ENCODE measurements at places on chromosomes 13 and 19.

DNA sequence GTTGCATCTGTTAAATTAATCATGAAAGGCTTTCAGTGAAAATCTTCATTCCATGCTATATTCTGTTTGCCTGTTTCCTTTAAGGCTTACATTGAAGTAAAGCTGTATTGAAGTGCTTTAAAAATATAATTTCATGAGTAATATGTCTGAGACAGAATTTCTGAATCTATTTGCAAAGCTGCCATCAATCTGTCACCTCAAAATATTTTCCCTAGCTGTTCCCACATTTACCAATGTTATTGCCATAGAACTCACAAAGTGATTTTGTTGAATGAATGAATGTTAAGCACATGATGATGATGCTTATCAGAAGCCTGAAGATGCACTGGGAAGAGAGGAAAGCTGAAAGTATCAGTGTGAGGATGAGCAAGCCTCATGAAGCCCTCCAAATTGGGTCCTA is 115.8 kb downstream of the NHLRC3 start:
- no peak for DNase-seq

GRCh38 chr19:53045536-53045935 is 996 bp downstream of the ERVV-2 start:
- no peak for DNase-seq

DNA sequence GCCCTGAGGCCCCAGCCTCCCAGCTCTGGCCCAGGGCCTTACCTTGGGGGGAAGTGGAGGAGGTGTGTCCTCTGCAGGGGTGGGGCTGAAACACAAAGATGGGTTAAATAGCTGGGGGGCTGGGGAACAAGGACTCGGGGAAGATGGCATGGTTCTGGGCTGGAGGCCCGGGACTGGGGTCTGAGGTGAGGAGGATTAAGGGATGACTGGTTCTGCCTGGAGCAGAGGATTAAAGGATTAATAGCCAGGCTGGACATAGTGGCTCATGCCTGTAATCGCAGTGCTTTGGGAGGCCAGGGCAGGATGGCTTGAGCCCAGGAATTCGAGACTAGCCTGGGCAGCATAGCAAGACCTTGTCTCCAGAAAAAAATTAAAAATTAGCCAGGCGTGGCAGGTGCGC is 11.6 kb downstream of the MAP4K1 start:
- no peak for DNase-seq

- no peak for DNase-seq
Observed at GRCh38 chr13:94864474-94864873, 152.1 kb upstream of the SOX21 start.

- no peak for DNase-seq
Observed at GRCh38 chr19:47778954-47779351, 450 bp downstream of the SELENOW start.
